ENCODE measurements at places on chromosomes 12 and 14.

GRCh38 chr14:35474323-35474722, 59.6 kb upstream of the INSM2 start:
- DNase-seq = no peak

DNA sequence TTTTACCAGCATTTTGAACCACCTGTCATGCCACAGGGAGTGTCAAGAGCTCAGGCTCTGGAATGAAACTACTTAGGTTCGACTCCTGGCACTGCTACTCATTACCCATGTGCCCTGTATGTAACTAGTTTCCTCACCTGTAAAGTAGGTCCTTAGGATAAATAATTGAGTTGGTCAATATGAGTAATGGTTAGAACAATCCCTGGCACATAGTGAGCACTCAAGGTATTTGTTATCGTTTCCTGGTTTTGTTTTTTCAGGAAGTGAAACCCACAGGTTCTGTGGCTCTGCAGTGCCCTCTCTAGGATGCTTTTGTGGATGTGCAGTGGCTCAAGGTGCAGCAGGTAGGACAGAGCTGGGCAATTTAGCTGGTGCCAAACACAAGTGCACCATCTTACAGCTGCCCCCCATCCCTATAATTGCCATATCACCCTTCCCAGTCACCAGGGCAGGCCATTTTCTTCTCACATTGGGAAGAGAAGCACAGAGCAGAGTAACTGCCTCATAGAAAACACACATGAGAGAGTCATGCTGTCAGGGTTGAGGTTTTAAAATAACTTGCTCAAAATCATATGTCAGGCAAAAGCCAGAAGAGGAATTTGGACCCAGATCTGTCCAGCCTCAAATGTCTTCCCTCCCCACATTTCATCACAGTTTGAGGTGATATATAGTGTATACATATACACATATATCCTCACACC, 297.5 kb downstream of the RPAP3 start:
- DNase-seq = no peak

DNA sequence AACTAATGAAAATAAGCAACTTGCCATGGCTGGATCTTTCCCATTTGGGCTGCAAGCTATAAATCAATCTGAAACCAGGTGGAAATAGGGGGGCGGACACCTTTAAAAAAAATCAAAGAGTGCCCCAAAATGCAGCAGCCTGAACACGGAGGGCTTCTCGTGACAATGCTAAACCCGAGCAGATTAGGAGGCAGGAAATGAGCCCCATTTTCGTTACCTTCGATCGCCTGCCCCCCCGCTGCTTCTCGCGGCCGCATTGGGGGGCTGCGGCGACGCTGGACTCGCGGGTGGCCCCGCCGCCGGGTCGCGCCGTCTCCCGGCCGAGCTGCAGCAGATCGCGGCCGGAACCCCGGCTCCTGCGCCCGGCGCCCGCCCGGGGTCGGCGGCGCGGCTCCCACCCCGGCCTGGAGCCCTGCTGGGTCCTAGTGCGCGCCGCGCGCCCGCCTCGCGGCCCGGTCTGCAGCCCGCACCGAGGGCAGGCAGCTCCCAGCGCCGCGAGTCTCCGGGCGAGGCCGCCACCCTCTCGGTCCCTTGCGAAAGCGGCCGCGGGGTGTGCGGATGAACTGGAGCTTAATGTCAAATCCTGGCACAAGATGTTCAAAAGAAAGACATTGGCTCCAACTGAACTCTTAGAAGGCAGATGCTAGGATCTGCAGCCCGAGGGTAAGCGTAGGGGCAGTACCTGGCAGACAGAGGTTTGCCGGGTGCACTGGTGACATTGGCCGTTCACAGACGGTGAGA, 201.9 kb upstream of the FOXN3 start:
- DNase-seq = peak; percentile 85

- no peak for DNase-seq
These were observed 12.3 kb downstream of the BRAP start for GRCh38 chr12:111673503-111673902.
